ENCODE measurements at places on chromosomes 6 and 20.

- DNase-seq = no peak
Observed at GRCh38 chr20:58575776-58576602, 60.8 kb upstream of the APCDD1L start.

GRCh38 chr20:9736373-9736772 is 102.5 kb downstream of the PAK5 start:
- DNase-seq = no peak

- no peak for DNase-seq
Observed at GRCh38 chr6:160692369-160692959, 9.6 kb upstream of the PLG start.

- DNase-seq = no peak
Observed at GRCh38 chr6:167013946-167014345, 14.7 kb downstream of the CEP43 start.
